ENCODE measurements at places on chromosomes 6 and 20.

DNA sequence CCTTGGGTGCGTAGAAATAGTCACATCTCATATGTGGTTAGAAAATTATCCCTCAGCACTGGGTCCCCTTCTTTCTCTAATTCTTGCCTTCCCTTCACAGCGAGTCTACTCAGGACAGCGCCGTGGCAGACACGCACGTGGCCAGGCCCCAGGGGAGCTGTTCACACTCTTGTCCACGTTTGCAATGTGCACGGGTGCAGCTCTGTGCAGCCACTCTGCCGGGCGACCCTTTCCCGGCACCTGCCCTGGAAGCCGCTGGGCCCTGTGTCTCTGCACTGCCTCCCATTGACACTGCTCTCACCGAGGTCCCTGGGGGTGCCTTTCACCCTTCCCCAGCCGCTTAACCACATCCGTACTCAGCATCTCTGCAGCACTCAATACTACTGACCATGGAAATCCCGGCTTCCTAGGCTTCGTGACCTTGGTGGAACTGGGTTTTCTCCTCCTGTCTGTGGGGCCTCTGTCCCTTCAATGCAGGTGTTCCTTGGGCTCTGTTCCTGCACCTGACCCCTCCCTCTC, 104.9 kb downstream of the DACT2 start:
- DNase-seq: no peak

DNA sequence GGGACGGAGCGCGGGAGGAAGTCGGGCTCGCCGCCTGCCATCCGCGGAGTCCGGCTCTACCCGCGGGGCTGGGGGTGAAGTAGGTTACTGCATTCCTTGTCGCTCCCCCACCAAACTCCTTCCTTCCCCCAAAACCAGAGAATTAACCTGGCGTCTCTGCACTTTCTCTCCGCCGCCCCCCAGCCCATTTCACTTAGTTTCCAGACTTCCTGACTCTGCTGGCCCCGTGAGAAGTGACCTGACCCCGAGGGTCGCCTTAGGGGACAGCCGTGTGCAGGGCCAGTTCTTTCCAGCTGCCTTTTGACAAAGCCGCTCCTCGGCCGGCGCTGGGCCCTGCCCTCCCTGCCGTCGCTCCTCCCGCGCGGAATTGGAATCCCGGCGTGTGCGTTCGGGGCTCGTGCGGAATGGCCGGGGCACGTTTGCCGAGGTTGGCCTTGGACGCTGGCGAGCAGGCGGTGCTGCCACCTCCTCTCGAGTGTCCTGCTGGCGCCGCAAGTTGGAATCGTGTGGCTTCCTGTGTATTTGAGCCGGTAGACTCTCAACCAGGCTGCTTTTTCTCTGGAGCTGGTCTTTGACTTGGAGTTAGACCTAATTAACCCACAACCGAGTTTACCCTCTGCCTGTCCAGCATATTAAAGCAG, 650 bp downstream of the DCBLD1 start:
- peak; percentile 66 for DNase-seq

DNA sequence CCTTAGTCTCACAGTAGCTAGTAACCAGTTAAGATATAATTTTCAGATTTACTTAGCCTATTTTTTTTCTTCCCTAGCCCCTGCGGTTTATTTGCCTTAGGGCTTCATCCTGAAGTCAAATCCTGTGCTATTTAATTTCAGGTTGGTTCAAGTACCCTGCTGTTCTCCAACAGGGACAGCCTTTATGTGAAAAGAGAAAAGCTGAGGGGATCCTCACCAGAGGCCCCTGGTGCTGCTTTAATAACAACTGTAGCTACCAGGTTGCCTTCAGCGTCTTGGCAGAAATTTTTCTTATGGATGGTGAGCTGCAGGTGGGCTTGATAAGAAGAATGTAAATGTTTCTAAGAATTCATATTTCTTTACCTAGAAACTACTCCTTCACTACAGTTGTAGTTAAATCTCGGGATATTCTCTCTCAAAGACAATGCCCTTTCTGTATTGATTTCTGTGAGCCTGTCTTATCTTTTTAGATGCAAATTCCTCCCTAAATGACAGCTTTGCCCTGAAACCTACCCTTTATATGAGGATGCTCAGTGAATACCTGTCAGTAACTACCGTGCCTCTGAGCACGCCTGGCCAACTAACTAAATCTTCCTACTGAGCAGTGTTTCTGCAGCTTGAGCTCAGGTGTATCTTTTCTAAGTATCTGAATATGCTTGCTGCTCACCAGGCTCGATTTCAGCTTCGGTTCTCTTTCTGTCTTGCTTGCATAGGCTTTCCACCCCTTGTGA, 320.5 kb downstream of the MMUT start:
- DNase-seq: no peak

- no peak for DNase-seq
Observed at GRCh38 chr6:1385129-1386037, 4.0 kb upstream of the FOXF2 start.

DNA sequence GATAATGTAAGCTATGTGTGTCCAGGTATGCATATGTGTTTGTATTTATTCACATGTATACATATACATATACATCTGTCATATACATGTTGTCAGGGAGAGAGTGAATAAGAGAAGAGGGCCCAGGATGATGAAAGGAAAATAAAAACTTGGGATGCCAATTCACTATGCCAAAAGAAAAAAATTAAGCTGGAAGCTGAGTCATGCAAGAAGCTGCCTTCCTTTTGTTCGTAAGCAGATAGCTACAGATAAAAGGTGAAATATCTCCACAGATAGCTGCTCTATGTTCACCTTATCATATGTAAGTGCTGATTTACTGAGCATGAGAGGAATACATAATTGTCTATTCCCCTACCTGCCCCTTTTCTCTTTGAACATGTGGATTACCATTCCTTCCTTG, 579.9 kb downstream of the EPM2A start:
- no peak for DNase-seq

DNA sequence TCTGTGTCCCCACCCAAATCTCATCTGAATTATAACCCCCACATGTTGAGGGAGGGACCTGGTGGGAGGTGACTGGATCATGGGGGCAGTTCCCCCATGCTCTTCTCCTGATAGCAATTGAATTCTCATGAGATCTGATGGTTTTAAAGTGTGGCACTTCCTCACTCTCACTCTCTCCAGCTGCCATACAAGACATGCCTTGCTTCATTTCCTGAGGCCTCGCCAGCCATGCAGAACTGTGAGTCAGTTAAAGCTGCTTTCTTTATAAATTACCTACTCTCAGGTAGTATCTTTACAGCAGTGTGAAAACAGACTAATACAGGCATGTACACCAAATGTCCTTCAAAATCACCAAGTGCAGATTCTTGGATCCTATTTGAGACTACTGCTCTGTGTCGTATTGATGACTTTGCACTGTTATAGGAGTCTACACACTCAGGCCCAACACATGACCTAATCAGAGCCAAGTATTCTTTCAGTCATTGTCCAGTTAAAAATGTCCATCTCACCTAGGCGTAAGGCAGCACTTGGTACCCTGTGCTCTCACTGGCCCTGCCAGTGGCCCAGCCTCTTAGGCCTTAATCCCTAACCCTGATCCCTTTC, 52.8 kb upstream of the UST start:
- DNase-seq: no peak

GRCh38 chr6:94713446-94713845, 863.9 kb upstream of the MANEA start:
- no peak for DNase-seq

DNA sequence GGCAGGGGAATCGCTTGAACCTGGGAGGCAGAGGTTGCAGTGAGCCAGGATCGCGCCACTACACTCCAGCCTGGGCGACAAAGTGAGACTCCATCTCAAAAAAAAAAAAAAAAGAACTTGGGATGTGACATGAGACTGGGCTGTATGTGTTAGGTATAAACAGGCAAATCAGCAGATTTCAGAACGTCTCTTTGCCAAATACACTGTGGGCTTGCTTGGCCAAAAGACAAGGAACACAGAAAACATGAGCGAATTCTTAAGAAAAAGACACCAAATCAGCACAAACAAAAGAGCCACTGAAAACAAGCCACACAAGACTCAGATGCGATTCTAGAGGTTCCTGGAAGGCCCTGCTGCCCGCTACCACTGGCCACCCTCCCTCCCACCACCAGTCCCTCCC, 12.5 kb downstream of the ETV7 start:
- DNase-seq: no peak

Measured in HEK293T (cell line).